Fibroblast of skin of right biceps (primary cell): ENCODE measurements at places on chromosomes 5 and 9.

DNA sequence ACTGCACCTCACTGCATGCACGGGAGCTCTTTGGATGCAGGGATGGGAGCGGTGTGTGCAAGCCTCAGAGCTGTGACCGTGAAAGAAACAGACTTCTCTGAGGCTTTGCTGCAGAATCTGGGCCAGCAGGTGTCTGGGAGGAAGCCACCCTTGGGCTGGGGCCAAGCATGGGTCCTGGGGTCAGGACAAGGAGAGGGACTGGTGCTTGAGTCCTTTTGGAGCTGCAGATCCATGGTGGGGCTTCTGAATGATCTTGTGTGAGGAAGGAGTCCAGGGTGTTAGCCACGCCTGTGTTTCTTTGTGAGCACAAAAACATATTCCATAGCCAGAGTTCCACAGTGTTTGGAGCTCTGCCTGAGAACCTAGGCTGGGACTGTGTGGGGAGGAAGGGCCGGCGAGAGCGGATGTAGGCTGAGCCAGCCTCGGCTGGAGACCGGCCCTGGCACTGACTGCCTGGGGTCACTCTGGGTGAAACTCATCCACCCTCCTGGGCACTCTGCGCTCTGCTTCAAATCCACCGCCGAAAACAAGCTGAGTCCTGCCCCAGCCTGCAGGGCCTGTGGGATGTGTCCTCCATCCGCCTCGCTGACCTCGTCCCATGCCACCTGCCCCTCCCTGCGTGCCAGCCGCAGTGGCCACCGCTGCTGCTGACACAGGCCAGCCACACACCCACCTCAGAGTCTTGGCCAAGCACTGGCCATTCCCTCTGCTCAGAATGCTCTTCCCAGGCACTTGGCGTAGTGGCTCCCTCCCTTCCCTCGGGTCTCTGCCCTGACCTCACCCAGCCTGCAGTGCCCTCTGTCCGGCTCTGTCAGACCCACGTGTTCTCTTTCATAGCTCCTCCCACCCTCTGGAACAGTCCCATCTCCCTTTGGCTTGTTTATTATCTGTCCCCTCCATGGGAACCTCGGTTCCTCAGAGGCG, 26.7 kb downstream of the ERGIC1 start:
- no peak for DNase-seq

DNA sequence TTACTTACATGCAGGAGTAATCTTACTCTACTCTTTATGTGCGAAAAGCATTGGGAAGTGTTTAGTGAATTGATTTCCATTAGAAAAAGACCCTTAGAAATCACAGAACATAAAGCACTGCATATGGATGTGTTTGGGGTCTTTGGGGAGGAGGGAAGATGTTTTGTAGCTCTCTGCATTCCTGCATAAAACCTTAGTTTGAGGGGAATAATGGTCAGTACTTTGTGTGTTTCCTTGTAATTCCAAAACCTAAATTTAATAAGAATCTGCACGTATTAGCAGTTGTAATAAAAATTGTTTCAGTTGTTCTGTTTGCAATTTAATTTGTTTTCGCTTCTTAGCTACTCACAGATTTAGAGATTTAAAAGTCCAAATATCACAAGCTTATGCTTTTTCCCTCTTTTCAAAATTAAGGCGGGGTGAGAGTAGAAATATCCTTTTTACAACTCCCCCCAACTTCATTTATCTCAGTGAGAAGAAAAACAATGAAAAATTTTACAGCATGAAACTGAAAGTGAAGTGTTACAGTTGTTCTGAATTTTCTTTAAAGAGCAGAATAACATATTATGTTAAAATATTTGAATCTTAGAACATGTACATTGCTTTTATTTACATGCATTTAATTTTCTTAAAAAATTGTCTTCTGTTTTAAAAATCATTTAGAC, 143.8 kb downstream of the SMARCA2 start:
- no peak for DNase-seq

DNA sequence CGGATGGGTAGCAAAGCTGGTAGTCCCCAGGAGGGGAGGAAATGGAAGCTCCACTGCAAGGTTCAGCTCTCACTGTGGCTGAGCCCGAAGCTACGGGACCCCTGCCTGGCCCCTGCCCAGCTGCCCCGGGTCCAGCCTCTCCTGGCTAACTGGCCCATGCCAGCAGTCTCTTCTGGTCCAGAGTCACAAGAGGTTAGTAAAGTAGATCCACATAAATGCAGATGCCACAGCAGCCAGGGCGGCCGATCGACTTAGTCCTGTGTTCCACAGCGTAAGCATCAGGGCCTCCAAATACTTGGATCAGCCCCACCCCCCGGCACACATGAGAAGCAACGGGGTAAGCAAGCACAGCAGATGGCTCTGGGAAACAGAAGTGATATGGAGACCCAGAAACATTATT, 42.1 kb downstream of the MRPL36 start:
- no peak for DNase-seq

GRCh38 chr5:83891261-83891660, 170.6 kb upstream of the HAPLN1 start:
- DNase-seq, result no peak

- DNase-seq, result no peak
Measured at GRCh38 chr5:45225571-45226031, 416.9 kb downstream of the MRPS30 start.

DNA sequence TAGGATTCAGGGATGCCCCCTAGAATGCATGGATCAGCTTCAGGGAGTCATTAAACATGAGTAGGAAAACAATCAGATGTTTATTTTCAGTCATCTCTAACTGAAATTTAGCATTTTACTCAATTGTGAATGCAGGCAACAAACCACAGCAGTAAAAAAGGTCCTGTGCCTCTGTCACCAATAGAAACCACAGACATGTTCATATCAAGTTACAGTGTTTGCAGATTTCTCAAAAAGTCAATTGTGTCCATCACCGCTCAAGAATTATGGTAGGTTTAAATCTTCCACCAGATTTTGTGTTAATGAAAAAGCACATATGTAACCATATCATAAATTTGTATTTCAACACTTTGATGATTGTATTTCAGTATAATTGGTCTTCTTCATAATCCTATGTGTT, 68.4 kb upstream of the SLC1A1 start:
- DNase-seq, result no peak

DNA sequence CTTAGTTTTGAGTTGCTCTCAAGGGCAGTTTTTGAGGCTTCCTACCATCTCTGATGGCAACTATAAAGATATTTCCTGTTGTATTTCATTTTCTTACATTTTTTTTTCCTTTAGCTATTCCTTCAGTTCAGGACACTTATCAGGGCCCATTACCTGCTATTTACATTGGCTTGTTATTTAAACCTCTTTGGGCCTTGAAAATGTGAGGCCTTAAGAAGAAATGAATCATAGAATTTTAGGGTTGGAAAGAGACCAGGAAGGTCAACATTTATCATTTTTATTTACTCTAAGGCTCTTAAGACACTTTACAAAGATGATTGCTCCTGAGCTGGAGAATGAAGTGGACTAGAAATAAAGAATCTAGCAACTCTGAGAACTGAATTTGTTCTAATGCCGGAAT, 335.2 kb downstream of the DTWD2 start:
- no peak for DNase-seq

DNA sequence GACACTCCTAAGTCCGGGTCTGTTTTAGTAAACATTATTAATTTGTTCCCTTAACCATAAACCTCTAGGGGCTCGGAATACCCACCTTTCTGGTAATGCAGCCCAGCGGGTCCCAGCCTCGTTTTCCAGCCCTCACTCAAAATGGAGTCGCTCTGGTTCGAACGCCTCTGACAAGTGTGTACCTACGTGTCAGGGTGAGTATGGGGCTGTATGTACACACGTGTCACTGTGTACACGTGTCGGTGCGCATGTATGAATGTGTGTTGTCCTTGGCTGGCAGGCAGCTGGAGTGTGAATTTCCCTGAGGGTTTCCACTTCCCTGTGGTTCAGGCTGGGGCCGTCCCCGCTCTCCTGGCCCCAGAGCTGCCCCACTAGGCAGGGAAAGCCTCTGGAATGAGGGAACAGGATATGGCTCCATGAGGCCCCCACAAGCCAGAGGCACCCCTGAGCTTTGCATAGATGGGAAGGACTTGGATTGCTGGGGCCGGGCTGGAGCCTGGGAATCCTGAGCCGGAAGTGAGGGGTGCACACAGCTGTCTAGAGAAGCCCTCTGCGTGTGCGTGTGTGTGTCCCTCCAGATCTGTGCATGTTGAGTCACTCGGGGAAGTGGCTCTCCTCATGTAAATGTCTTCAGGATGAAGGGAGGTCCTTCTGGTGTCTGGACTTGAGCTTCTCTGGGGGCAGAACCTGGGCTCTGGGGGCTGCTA, 160.8 kb upstream of the IER5L start:
- DNase-seq, result peak; percentile 81

GRCh38 chr9:129317179-129318011, 139.3 kb upstream of the IER5L start:
- no peak for DNase-seq

DNA sequence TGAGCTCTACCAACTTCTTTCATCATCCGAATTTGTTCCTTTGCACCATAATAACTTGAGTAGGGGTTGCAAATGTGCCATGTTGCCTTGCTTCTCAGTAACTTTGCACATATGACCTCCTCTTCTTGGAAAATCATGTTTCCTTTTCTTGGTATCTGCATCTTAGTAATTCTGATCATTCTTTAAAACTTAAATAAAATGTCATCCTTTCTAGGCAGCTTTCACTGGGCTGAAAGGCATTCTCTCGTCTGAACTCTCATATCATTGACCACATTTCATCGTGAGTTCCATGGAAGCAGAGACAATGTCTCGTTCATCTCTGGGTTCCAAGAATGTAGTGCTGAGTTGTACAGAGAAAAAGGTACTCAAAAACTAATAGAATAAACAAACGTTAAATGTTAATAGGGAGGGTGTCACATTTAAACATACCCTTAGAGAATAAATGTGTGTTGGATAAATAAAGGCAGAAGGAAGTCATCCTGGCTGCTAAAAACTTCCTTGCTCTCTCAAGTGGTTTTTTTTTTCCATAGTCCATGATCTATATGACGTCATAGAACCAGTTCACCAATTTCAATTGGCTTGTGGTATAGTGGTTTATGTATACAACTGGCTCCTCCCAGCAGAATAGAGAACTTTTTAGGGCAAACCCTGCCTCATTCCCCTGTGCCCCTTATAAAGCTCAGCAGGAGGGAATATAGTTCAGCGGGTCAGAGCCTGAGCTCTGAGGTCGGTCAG, 218.1 kb upstream of the TRIM32 start:
- no peak for DNase-seq

DNA sequence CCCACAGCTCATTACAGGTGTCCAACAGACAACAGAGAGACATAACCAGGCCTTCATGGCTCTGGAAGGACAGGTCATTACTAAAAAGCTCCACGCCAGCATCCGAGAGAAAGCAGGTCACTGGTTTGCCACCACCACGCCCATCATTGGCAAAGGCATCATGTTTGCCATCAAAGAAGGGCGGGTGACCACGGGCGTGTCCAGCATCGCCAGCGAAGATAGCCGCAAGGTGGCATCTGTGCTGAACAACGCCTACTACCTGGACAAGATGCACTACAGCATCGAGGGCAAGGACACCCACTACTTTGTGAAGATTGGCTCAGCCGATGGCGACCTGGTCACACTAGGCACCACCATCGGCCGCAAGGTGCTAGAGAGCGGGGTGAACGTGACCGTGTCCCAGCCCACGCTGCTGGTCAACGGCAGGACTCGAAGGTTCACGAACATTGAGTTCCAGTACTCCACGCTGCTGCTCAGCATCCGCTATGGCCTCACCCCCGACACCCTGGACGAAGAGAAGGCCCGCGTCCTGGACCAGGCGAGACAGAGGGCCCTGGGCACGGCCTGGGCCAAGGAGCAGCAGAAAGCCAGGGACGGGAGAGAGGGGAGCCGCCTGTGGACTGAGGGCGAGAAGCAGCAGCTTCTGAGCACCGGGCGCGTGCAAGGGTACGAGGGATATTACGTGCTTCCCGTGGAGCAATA, 29.3 kb upstream of the WWC1 start:
- DNase-seq, result no peak

DNA sequence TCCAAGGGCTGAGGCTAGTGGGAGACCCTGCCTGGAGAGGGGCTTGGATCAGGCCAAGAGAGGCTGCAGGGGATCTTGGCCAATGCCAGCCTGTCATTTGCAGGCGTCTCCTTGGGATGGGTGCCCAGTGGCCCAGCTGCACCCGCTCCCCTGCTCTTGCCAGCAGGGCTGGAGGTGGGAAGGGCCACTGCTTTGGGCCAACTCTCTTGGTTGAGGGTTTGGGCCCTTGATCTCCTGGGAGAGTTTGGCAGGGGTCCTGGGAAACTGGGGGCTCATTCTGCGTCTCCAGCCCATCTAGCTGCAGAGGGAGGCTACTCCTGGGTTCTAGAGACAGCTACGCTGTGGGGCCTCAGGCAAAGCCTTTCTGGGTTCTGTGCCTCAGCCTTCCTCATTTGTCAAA, 10.5 kb downstream of the PSD2 start:
- DNase-seq, result no peak

DNA sequence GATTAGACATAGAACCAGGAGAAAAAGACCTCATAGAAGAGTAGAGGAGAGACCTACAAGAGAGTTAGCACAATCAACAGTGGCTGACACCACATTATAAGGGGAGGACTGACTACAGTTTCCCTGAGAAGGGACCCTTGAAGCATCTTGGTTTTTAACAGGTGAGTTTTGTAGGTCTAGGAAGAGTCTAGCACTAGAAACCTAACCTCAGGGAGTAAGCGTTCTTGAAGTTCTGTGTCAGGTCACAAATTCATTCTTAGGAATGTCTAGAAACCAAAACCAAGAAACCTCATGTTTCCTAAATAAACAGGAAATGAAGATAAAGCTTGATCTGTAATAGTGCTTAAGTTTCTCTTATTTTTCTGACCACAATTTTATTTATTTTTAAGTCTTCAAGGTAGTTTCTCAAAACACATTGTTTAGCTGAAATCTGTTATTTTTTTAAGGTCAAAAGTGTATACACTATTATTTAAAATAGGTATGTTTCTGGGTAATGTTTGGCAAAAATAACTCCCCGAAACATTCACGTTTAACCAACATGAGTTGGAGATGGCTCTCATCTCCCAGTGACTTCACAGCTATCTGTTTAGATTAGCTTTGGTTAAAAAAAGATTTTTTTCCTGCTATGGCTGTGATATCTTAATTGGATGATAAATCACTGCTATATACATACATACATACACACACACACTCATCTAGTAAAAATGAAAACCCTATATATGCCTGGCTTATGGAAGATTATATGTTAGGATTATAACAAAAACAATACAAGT, 37.1 kb downstream of the MAP3K1 start:
- DNase-seq, result peak; percentile 11

DNA sequence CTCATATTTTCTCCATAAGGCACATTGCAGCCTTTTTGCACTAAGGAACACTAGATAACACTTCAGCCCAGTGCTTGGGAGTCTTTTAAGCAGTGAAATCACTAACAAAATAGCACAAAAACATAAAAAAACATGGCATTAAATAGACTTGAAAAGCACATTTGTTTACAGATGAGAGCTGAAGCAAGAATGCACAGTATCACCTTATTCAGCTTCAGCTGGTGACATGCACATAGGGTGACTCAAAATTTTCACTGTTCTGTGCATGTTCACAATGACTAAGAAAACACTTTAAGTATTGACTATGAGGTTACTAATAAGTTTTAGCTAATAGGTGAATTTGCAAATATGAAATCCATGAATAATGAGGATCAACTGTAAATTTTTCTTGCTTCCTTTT, 293.9 kb upstream of the TARS1 start:
- DNase-seq, result peak; percentile 32

GRCh38 chr9:38414040-38414723, 10.1 kb downstream of the IGFBPL1 start:
- no peak for DNase-seq

- no peak for DNase-seq
Measured at GRCh38 chr5:127340606-127341005, 50.0 kb downstream of the MEGF10 start.
